ENCODE measurements at places on chromosomes 4 and X. TPM values are rescaled to one million over a fixed set of nuclear protein-coding genes. Genes with fewer than 3 reads are reported as not detected.

SMIM31 gene
- not detected for total RNA-seq

SNX12 gene
- 48.2 TPM for total RNA-seq

LUZP4 gene
- total RNA-seq, result not detected

- no peak for DNase-seq
Observed at GRCh38 chr4:169899295-169899694, 126.9 kb downstream of the MFAP3L start.

GRCh38 chr4:166134285-166134684, 261.2 kb downstream of the TLL1 start:
- no peak for DNase-seq

DNA sequence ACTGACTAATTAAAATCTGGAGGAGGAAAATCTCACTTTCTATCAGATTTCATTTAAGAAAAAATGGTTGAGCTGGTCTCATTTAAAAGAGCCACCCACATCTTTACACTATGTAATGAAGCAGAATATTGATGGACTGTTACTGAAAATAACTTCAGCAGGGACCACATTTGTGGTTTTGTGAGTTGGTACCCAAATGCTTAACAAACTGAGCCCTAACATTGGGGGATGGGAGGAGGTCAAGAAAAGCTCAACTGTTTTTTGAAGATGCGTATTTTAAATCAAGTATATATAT, 30.1 kb downstream of the HOPX start:
- DNase-seq, result no peak

DNA sequence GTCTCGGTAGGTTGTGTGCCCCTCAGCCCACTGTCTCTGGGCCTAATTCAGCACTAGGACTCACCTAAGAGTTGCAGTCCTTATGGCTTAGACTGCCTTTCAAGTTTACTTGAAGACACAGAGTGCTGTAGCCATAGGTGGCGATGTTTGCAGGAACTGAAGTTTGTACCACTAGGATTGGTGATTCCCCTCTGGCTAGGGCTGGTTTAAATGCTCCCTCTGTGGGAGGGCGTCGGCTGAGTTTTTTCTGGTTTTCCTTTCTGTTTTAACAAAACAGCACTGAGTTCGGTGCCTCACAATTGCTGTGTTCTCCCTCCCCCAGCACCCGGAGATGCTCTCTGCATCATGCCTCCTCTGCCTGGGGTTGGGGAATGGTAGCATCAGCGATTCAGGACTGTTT, 480.9 kb downstream of the PCDH11X start:
- DNase-seq, result no peak

Data from esophagus muscularis mucosa (tissue), 4 donors.